EH (cell line): ENCODE measurements at places on chromosomes 4 and X.

DNA sequence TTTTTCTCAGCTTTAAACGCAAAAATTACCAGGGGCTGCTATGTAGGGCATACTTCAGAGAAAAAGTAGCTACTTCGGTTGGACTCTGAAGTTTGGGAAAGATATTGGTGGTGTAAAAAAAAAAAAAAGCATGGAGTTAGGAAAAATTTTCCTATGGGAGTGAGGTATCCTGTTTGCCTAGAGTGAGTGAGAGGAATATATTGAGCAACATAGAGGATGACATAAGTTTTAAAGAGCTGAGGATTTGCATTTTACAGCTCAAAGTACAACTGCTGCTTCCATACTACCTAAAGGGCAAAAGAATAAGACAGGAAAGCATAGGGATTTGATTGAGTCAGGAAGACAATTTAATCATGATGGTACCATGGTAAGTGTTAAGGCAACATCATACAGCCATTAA is 7.3 kb downstream of the GPRASP1 start:
- DNase-seq: no peak

- DNase-seq: peak; percentile 80
Observed at GRCh38 chr4:184514121-184514988, 40.0 kb upstream of the IRF2 start.

- no peak for DNase-seq
Observed at GRCh38 chr4:41425650-41426049, 112.3 kb upstream of the LIMCH1 start.

DNA sequence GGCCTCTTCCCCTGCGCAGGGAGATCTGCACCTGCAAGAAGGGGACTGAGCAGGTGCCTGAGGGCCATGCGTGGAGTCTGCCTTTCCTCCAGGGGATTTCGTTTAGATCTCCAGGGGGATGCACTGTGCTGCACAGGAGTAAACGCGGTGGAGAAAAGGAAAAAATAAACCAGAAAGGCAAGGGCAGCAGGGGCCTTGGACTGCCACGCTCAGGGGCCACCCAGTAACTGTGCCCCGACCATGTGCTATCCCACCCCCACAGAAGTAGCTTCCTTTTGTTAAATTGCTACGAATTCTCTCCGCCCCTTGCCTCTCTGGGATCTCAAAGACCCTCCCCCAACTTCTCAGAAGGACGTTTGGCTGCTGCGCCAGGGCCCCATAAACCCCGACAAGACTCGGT is 17.2 kb upstream of the HMX1 start:
- no peak for DNase-seq

- no peak for DNase-seq
Observed at GRCh38 chrX:46715530-46715929, 43.4 kb downstream of the SLC9A7 start.
